Activated T-helper 1 cell treated with anti-CD3 and anti-CD28 coated beads, Interleukin-2, amount 50 U/mL, for 16 hours (primary cell): ENCODE measurements at places on chromosomes 3 and 15.

- DNase-seq, result no peak
Measured at GRCh38 chr3:121232309-121233225, 313.2 kb downstream of the POLQ start.

DNA sequence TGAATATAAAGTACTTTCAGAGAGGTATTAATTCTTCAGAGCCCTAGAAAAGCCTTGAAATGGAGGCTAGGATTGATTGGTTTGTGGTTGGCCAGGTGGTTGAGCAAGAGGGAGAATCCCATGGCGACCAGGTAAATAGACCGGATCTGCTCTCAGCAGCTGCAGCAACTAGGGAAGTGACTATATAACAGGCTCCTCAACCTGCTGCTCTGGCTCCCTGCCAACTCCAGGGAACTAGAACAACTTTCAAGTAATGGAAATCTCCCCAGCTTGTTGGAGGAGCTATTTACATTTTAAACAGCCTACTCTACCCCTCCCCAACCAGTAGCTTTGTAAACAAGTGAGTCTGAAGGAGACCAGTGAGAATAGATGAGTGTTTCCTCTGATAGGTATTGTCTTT is 121.8 kb upstream of the CADM2 start:
- DNase-seq, result no peak

DNA sequence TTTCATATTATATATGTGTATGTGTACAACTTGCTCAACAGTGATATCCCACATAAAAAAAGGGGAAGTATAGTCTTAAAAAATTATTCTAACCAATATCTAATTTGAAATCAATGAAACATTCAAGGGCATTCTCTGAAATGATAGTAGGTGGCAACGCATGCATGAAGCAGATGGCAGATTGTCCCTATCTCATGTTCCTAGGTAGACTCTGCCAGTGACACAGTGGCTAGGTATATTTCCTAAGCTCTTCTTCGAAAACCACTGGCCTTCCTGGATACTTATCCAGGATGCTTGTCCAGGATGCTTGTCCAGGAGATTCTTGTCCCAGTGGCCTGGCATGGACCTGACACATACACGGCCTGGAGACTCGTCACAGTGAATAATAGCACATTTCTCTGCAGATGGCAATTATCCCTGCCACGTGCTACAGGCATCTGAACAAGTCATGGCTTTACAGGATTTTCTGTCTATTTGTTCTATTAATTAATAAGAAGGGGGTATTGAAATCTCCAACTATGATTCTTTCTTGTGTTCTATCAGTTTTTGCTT is 54.9 kb downstream of the OCA2 start:
- no peak for DNase-seq

- no peak for DNase-seq
Measured at GRCh38 chr3:31876331-31876730, 104.7 kb downstream of the OSBPL10 start.

DNA sequence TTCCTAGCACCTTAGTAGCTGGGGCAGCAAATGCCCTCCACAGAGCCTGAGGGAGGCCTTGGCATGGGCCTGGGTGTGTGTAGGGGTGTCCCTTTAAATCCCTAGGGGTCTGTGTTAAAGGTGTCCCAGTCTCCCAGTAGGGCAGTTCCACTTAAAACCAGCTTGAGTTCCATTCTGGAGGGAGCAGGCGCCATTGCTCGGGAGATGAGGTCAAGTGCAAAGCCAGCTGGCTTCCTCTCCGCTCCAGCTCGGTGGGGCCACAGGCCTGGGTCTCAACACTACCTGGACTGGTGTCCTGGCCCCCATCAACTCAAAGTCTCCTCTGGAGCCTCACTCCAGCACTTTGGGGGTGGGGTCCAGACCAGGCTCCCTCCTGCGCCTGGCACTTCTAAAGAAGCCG is 25.2 kb downstream of the FEM1B start:
- DNase-seq, result no peak

DNA sequence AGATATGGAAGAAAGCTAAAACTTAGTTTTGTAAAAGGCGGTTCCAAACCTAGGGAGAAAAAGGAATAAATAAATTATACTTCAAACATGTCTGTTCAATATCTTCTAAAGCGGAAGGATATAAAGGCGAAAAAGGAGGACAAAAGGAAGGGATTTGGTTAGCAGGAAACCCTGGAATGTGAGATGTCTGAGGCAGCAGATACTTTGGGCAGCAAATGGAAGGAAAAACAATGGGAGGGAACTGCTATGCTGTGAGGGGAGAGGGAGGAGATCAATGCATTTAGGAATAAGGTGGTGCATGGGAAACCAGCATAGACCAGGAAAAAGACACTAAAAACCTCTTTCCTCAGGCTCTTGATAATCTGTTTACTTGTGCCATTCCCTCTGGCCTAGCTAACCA is 120.8 kb downstream of the DNAH12 start:
- DNase-seq, result no peak

DNA sequence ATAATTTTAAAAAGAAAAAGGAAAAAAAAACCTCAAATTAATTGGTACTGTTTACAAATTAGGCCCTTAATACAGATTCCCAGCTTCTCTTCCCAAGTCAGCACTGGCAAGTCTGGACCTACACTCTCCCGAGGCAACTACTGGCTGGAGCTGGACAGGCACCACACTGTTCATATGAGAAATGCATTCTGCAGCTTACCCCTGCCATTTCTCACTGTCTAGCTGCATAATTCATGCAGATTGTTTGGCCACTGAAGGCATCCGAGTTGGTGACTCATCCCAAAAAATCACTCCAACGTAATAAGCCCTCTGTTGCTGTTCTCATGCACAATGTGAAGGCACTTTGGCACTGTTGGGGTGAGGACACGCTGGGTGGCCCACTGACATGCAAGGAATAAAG is 45.3 kb downstream of the ROPN1B start:
- DNase-seq, result no peak

DNA sequence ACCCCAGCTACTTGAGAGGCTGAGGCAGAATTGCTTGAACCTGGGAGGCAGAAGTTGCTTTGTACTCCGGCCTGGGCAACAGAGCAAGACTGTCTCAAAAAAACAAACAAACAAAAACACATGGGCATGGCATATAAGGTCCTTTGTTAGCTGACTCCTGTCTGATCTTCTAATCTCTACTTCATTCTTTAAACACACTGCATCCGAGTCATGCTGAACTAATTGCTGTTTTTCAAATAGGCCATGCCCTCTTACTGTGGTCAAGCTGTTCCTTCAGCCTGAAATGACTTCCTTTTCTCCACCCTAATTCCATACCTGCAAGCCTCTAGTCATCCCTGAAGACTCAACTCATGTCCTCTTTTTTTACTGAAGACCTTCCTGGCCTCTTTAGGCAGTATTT is 22.3 kb upstream of the SLMAP start:
- DNase-seq, result no peak

DNA sequence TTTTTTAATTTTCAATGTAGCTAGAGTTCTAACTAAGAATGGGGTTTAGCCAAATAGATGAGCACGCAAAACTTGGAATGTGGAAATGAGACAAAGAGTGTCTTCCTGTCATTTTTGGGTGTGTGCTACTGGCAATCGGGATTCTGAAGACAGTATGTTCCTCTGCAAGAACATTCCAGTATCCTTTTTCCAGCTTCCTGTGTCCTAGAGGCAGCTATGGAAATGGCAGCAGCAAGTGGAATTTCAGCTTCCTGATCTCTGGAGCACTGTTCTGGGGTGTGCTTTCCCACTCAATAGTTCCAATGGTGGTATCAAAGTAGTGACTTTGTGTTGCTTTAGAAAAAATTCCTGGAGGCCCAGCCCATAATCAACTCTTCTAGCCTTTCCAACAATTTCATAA is 642.9 kb upstream of the KCNMB2 start:
- DNase-seq, result no peak

DNA sequence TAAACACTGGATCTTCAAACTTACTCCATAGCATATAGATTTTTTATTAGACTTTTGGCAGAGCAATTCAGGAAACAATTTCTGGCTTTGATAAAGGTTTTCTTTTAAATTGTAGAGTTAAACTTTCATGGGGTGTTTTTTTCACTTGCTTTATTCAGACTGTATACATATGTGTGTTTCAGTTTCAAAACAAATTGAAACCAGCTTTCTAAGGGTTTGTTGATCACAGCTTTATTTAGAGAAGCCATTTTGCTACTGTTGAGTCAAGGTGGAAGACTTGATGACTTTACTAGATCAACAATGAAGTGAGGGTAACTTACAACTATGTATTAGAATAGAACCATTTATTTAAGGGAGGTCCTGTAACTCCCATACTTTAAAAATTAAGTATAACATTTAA is 6.2 kb downstream of the UBE2E1 start:
- no peak for DNase-seq

GRCh38 chr15:50256188-50257041 is 9.1 kb downstream of the HDC start:
- no peak for DNase-seq

GRCh38 chr3:62582495-62583172 is 209.3 kb upstream of the FEZF2 start:
- no peak for DNase-seq

- DNase-seq, result no peak
Measured at GRCh38 chr15:97189162-97189780, 771.2 kb upstream of the ARRDC4 start.

- no peak for DNase-seq
Measured at GRCh38 chr15:48422401-48422800, 91.2 kb downstream of the DUT start.

GRCh38 chr3:63875510-63875909 is 11.8 kb downstream of the ATXN7 start:
- DNase-seq, result no peak

DNA sequence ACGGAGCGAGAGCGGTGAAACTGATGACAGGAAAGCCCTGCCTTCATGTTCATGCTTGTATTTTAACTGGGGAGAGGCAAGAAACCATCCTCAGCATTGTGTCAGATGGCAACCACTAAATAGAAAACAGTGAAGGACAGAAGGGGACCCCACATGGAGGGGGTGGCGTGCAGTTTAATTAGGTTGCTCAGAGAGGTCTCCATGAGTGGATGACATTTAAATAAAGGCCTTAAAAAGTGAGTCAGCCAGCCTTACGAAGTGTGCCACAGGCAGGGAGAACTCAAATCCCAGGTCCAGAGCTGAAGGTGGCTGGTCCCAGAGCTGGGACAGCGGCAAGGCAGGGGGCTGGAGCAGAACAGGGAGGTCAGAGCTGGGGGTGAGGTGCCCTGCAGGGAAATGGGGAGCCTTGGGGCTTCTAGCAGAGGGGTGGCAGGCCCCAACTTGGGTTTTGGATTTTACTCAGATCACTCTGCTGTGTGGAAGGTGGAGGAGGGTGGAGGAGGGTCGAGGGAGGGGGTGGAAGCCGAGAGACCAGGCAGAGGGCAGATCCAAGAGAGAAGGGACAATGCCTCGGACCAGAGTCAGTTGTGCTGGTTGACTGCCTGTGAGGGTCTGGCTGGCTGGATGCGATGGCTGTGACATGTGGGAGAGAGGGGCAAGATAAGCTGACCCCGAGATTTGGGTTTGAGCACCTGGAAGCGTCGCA is 73.7 kb downstream of the KLF13 start:
- DNase-seq, result no peak

GRCh38 chr15:87045746-87046145 is 966.1 kb downstream of the AGBL1 start:
- no peak for DNase-seq

DNA sequence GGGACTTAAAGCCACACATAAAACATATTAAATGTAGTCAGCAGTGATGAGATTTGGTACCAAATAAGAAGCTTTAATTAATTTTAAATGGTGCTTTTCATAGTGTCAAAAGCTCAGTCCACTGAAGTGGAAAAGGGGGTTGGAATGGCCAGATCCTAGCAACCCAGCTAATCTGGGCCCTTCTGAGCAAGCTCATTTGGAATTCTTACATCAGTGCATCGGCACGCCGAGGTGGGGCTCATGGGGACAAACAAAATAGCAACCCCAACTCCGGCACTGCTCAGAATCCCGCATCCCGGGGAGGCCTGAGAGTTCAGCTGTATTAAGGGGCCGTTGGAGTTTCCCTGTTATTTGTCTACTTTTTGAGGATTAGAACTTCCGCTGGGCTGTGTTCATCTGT is 526.4 kb downstream of the SOX2 start:
- DNase-seq, result no peak

GRCh38 chr3:194856296-194856695 is 170.6 kb downstream of the FAM43A start:
- no peak for DNase-seq

DNA sequence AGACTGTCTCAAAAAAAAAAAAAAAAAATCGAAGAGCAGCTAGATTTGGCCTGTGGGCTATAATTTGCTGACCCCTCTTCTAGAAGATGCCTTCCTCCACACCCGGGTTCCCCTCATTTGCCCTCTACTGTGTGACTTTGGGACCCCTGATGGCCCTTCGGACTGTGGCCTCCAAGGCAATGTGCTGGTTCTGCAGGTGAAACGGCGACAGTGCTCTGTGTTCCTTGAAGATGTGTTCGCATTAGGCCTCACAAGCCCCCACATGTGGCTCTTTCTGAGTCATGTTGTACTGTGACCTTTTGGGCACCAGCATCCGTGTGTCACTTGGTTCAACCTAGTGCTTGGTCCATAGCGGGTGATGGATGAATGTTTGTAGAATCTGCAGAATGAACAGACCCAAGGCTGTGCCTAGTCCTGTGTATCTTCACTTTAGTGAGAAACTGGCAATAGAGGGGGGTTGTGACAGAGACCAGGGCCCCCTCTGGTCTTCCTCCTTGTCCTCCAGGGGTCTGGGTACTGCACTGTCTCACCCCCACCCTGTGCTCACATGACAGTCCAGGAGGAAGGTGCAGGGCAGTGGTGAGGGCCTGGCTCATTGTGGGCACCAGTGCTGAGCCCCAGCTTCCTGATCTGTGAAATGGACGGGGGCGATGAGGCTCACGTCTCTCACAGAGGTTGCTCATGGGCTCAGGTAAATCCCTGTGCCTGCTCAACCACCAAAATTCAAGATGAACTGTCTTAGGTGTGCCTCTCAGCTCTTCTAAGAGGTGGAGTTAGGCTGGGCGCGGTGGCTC is 22.7 kb downstream of the GOLGA6L2 start:
- no peak for DNase-seq

DNA sequence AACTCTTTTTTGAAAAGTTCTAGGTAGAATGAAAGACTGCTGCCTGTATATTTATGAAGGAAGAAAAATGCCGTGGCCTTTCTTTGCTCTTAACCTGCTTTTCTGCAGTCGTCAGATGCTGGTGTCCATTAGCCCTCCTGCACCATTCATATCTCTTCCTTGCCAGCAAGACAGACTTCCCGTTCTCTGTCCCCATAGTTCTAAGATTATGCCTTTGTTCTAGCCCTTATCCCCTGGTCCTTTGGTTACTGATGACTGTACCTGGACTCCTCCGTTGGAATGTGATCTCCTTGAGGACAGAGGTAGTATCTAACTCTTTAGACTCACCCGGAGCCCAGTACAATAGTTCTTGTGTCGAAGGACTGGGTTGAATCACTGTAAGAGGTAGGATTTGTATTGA is 16.8 kb downstream of the ABHD17C start:
- DNase-seq, result no peak
